AG08395 (cell line): ENCODE measurements at places on chromosomes 2 and 18.

GRCh38 chr2:56182420-56182819 is 1.4 kb upstream of the CCDC85A start:
- DNase-seq = no peak

DNA sequence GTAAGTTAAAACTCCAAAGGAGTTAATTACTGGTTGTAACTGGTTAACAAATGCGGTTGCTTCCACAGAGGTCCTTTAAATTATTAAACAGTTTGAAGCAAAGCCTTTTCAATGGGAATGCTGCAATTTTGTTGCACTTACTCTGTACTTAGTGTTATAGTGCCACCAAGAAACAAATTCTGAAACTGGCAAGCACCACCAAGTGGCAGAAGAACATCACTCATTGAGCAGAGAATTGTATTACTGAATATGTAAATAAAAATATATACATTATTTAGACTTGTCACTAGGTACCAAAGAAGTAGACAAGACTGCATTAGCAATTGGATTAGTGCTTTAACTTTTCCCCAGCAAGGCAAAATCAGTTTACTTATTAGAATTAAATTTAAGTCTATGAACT is 2.6 kb upstream of the TMEFF2 start:
- no peak for DNase-seq

GRCh38 chr2:219352448-219353023 is 20.0 kb upstream of the RESP18 start:
- peak; percentile 78 for DNase-seq

GRCh38 chr18:10950876-10951630 is 198.3 kb downstream of the PIEZO2 start:
- DNase-seq = no peak

DNA sequence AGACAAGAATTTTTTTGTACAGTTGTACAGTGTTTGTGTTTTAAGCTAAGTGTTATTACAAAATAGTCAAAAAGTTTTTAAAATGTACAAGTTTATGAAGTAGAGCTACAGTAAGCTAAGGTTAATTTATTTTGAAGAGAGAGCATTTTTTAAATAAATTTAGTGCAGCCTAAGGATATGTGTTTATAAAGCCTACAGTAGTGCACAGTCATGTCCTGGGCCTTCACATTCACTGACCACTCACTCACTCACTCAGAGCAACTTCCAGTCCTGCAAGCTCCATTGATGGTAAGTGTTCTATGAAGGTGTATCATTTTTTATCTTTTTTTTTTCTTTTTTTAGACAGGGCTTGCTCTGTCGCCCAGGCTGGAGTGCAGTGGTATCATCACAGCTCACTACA is 44.2 kb downstream of the SFXN5 start:
- no peak for DNase-seq

- no peak for DNase-seq
These were observed 47.4 kb upstream of the KDM3A start for GRCh38 chr2:86393521-86394491.

DNA sequence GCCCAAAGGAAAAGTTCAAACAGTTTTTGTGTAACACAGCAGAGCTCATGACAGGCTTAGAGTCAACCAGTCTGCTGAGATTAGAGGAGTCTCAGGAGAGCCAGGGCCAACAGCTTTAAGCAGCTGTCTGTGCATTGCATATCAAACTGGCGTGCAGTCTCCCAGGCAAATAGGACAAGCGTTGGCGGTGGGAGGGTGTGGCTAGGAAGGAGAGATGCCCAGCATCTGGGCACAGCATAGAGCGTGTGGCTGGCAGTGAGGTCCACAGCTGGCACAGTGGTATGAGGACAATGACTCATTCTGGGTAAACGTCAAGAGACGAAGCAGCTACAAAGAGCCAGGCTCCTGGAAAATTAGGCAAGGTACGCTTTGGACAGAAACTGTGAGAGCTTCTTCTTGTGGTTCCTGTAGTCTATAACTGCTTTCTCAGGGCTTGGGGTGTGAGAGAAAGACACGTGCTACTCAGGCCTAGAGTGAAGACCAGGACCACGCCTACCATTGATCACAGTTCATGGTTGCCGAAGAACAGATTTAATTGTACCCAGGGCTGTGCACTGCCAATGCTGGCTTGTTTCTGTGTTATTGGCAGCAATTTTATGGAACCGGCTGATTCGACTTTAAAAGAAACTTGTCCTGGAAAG is 14.8 kb downstream of the ZAP70 start:
- peak; percentile 53 for DNase-seq

GRCh38 chr2:160205505-160205904 is 5.4 kb upstream of the ITGB6 start:
- DNase-seq = peak; percentile 93

DNA sequence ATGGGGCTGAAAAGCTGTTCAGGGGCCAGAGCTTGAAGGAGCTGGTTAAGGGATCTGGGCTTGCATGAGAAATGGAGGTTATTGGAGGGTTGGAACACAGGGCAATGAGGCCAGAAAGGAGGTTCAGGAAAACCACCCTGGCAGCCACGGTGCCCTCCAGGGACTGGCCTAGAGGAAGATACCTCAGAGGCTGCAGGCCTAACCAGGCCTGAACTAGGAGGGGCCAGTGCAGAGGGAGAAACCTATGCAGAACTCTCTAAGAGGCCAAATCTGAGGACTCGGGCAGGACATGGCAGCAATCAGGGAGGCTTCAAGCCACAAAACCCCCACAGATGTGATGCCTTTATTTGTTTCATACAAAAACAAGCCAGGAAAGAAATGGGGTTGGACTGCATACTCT is 66.8 kb downstream of the BIN1 start:
- DNase-seq = no peak

DNA sequence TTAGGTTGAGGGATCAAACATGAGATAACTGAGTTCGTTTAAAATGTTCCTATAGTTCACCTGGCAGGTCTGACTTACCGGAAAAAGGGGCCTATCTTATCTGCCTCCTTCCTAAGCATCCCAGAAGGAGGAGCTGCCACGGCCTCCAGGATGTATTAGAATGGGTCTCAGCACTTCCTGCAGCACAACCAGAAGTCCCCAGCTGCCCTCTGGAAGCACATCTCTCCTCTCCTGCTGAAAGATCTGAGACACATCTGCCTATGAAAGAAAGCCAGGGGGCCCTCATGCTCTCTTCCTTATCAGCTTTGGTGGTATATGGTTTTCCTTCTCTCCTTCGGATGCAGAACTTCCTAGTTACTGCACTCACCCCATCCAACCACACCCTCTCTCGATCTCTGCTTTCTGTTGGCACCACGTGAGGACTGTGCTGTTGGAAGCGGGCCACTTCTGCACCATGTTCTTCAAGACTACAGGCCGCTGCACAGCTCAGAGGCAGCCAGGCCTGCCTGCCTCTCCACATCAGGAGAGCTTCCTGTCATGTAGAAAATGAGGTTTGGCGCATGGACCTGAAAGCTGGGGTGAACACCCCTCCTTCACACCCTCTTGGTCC is 6.5 kb downstream of the IGFBP5 start:
- no peak for DNase-seq

- no peak for DNase-seq
These were observed 81.6 kb downstream of the NDUFA10 start for GRCh38 chr2:239943571-239943970.

DNA sequence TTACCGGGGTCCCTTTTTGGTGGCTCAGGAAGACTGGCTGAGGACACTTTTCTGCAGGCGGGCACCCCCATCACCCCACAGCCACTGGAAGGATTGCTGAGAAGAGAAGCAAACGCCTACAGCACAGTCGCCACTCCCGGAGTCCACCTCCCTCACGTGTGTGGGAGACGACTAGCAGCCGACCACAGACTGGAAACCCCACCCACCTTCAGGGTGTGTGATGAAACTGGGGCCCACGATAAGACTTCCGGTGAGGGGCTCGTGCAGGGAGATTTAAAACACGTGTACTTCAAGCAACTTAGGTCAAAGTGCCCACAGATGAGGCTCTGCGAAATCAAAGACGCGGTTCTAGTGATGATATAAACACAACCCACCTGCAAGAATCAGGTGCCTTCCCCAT is 26.3 kb downstream of the MBP start:
- no peak for DNase-seq

GRCh38 chr2:129233751-129234406 is 745.6 kb upstream of the RAB6C start:
- DNase-seq = peak; percentile 7

DNA sequence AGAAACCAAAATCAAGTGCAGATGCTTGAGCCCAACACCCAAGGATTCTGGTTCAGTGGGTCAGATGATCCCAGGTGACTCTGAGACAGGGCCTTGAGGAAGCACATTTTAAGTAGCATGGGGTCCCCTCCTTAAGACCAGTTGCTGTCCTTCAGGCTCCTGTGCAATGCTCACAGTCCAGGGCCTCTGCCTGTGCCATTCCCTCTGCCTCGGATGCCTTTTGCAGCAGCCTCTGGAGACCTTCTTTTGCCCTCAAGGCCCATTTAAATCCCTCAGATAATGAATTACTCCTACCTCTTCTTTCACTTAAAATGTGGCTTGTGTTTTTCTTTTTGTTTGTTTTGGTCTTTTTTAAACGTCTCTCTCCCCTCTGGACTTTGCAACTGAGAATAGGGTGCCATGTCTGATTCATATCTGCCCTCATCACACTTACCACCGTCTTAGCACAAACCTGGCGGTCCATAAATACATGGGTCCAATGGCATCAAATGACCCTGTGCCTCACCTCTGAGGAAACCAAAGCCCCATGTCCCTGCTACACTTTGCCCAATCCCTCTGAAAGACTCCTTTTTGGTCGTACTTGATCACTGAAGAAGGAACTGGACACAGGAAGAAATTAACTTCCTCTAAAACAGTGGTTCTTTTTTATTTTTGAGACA is 14.2 kb downstream of the ACTG2 start:
- no peak for DNase-seq

- DNase-seq = peak; percentile 26
These were observed 13.0 kb downstream of the ANTXR1 start for GRCh38 chr2:69026026-69026425.

DNA sequence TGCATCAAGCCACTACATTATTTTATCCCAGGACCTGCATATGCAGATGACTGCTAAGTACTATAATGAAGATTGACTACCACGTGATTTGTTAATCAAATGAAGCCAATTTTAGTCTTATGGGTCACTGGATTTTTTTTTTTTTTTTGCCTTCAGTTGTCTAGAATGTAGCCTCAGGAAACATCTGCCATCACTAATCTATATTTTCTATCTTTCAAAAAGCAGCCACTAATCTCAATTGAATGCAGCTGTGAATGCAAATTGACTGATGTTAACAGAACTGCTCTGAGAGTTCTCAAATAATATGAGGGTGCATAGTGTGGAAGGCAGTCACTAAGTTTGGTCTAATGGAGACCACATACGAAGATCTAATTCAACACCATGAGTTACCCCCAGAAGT is 106.3 kb downstream of the ABCA12 start:
- no peak for DNase-seq

DNA sequence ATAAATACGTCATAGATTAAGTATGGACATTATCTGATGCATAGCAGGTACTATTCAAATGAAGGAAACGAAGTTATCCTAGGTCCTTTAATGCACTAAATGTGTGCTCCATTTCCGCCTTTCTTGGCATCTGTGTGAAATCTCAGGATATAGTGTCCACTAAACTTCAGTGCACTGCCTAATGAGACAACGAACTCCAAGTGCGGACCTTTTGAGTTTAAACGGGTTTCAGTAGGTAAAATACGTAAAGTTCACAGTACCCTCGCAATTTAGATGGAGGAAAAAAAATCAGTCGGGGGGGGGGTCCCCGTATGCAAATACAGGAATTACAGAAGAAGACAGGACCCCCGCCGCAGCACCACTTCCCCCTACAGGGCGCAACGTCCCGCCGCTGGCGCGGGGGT is 729 bp upstream of the REL start:
- no peak for DNase-seq

DNA sequence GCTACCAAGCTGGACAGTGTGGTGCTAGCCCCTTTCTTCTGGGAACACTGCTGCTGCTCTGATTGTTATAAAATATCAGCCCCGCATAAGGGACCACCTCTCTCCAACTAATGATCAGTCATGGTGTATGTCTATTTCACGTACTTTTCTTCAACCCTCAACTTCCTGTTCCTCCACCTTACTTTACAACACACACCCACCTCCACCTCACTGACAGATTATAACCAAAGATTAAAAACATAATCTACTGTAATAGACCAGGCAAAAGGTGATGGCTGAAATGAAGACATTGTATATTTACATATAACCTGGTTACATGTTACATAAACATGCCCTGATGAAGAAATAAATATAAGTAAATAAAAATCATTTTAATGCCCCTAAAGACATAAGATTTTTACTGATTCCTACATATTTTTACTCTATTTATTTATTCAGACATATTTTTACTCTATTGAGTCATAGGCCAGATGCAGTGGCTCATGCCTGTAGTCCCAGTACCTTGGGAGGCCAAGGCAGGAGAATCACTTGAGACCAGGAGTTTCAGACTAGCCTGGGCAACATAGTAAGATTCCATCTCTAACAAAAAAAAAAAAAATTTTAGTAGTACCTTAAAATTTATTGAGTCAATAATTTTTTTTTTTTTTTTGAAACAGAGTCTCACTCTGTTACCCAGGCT is 12.8 kb downstream of the STK39 start:
- DNase-seq = no peak

- DNase-seq = no peak
These were observed 198.1 kb downstream of the MCFD2 start for GRCh38 chr2:46717344-46718121.

GRCh38 chr2:190599546-190600220 is 49.2 kb upstream of the NAB1 start:
- DNase-seq = no peak

- DNase-seq = no peak
These were observed 177.2 kb downstream of the NEDD4L start for GRCh38 chr18:58221060-58221725.

- peak; percentile 54 for DNase-seq
These were observed 84.0 kb upstream of the DSEL start for GRCh38 chr18:67600181-67601180.

- DNase-seq = no peak
These were observed 329.7 kb downstream of the FSIP2 start for GRCh38 chr2:186068139-186068801.

DNA sequence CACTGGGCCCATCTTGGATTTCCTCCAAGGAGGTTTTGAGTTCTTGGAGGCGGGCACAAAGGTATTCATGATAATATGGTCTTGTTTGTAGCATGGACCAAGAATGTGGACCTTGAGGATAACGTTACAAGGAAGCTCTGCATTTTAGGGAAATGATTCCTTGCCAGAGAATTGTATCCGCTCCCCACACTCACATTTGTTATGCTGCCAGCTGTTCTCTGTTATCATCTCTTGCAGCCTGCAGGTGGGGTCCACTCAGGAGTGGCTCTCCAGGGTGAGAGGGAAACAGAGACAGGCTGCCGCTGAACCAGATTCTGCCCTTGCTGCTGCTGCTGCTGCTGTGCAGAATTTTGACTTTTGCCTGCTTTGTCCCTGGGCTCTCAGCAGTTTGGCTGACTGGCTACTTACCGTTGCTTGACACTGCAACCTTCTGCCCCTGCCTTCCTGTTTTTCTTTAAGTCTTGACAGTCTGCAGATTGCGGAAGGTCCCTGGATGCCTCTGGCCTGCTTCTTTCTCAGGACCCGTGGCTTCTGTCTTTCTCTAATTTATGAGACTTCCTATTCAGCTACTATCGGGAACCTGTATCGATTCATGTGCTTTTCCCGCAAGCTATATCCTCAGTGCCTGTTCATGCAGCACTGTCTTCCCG is 122.3 kb upstream of the DOCK10 start:
- peak; percentile 4 for DNase-seq

- no peak for DNase-seq
These were observed 10.9 kb upstream of the ERBB4 start for GRCh38 chr2:212549463-212549862.

- DNase-seq = no peak
These were observed 73.6 kb upstream of the CYP1B1 start for GRCh38 chr2:38149531-38149930.

GRCh38 chr2:30226144-30227032 is 4.9 kb upstream of the LBH start:
- no peak for DNase-seq
